ENCODE measurements at places on chromosomes 11 and 22.

DNA sequence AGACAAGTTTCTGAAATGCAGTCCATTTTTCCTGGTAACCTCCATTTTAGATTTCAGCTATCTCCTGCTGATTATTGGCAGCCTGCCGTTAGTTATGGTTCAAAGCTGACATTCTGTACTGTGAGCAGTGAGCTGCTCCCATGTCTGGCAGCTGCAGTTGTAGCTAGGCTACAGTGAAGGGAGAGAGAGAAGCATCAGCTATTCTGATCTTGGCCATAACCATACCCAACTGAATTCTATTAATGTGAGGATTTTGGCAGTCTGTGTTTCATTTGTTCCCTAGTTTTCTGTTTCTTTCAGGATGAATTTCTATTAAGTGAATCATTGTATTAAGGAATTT lies 33.4 kb downstream of the SIK2 start:
- no peak for DNase-seq

DNA sequence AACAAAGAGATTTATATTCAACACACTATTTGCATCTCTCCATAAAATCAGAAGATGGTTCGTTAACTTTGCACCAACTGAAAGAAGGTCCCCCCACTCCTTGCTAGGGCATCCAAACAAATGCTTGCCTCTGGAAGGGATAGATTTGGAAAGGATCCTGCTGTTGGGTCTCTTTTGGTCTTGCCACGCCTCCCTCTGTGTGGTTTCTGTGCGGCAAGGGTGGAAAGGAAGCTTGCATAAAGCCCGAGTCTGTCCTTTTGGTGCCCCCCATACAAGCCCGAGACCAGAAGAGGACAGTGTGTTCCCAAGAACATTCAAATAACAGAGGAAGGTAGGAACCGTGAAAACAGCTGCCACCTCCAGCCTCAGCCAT lies 15.1 kb downstream of the SCGB1A1 start:
- DNase-seq = no peak

GRCh38 chr11:18314784-18315523 lies 7.0 kb downstream of the HPS5 start:
- no peak for DNase-seq

DNA sequence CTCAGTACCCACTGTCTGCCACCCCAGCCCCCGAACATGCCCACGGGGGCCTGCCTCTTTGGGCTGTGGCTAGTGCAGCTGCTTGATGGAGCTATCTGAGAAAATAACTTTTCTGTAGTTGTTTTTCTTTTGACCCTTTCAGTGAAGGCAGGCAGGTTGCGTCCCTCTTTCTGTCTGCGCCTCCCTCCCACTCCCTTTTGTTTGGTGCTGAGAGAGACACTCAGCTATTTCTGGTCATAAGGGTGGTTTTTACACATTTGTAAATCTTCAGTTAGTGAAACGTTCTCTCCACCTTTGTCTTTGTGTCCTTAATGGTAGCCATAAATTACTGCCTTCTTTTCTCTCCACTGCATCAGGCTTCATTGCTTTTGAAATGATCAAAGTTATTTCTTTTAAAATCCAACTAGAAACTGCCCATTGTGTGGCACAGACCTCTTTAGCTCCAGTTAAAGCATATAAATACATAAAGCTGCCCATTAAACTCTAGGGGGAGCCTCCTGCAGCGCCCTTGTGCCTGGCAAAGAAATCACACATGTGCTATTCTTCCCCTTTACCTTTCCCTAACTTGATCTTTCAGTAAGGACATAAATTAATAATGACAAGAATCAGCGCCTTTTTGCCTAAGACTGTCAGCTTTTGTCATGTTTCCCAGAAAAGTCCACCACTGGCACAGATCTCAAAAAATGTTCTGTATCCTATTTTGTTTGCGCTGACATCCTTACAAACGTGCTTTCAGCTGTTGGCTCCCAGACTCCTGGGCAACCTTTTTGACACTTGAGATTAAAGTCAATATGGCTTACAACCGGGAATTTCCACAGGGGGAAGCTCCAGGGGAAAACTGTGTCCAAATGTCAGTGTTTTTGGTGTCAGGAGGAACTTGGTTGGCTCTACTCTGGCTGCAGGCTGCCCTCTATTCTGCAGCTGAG lies 1.7 kb upstream of the SCUBE2 start:
- no peak for DNase-seq

DNA sequence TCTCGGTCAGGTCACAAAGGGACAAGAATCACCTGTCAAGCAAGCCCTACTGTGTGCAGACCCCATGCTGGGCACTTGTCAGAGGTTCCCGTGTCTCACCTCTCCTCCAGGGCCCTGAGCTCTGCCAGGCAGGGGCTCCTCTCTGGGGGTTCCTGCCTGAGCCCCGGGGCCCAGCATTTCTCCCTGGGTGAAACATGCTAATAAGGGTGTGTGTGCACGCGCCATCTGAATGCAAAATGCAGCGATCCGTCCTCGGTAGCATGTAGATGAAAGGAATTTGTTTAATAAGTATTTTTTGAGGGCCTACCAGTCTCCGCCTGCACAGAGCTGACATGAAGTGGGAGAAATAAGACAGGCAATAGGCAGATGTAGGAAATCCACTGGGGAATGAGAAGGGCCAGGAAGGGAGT lies 5.8 kb downstream of the ELFN2 start:
- DNase-seq = no peak

DNA sequence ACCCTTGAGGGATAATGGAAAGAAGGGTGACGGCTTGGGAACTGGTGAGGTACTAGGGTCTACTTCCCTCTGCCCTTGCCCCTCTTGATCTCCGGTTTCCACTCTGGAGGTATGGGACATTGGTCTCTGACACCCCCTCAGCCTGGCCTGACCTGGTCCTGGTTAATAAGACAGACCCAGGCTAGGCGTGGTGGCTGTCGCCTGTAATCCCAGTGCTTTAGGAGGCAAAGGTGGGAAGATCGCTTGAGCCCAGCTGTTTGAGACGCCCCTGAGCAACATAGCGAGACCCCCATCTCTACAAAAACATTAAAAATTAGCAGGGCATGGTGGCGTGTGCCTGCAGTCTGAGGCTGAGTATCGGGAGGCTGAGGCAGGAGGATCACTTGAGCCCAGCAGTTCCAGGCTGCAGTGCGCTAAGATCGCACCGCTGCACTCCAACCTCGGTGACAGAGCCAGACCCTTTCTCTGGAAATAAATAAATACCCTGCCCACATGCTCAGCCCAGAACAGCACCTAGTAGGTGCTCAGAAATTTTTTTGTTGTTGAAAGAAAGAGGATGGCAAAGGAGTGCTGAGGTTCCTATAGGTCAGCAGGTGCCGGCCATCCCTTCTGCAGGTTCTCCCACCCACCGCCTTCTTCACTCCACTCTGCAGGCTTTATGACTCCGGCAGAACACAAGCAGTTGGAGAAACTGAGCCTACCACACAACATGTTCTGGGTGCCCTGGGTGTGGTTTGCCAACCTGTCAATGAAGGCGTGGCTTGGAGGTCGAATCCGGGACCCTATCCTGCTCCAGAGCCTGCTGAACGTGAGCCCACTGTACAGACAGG lies 6.3 kb downstream of the BEST1 start:
- DNase-seq = no peak

- no peak for DNase-seq
These were observed 6.4 kb downstream of the BATF2 start for GRCh38 chr11:64990222-64990923.

GRCh38 chr11:103699216-103699615 lies 337.2 kb upstream of the DDI1 start:
- DNase-seq = no peak

DNA sequence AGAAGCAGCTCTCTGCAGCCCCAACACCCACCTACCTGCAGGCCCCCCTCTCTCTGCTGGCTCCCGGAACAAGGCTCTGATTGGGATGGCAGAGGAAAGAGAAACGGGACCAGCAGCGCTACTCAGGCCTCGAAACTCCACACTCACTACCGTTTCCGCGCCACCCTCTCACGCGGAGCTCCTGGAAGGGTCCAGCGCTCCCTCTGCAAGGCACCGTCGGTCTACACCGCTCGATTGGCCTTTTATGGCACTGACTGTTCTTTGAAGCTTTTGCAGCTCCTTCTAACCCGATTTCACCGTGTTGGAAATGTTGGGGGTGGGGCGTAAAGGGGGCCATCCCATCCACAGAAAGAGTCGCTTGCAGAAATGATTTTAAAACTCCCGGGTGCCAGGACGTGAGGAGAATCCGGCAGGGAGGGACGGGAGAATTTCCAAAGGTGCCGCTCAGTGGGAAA lies 323 bp upstream of the PANX1 start:
- DNase-seq = no peak

DNA sequence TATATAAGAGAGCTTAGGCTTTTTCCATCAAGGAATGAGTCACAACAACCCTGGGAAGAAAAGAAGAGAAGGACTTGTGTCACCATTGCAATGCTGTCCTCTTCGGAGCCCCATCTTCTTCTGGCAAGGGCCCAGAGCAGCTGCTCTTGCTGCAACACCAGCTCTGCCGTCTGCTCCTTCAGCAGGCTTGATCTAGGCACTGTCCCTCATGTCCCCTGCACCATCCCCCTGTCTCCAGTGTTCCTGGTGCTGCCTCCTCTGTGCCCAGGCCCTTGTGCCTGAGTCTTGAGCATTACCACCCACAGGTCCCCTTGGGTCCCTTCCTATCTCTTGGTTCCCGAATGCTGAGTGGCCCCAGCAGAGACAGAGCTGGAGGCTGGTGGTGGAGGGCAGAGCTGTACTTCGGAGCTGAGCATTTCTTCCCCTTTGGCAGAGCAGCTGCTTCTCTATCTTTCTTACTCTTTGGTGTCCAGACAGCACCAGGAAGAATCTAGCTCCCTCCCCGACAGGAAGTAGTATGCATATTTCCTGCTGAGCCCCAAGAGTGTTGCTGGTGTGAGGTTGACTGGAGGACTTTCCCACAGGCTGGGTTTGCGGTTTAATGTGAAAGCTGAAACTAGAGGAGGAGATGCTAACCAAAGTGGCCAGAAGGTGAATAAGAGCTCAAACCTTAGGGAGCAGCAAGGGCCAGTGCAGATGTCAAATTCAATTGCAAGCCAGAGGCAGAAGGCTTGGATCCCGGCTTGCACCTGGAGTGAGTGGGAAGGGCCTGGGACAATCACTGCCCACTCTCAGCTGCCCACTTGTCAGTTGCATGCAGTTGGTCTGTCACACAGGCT lies 27.8 kb downstream of the WEE1 start:
- DNase-seq = peak; percentile 12

GRCh38 chr22:23220485-23221350 lies 40.4 kb downstream of the BCR start:
- DNase-seq = no peak

GRCh38 chr11:63564784-63565350 lies 1.7 kb upstream of the PLAAT2 start:
- DNase-seq = no peak

GRCh38 chr22:36858966-36859365 lies 1.8 kb upstream of the NCF4 start:
- no peak for DNase-seq

DNA sequence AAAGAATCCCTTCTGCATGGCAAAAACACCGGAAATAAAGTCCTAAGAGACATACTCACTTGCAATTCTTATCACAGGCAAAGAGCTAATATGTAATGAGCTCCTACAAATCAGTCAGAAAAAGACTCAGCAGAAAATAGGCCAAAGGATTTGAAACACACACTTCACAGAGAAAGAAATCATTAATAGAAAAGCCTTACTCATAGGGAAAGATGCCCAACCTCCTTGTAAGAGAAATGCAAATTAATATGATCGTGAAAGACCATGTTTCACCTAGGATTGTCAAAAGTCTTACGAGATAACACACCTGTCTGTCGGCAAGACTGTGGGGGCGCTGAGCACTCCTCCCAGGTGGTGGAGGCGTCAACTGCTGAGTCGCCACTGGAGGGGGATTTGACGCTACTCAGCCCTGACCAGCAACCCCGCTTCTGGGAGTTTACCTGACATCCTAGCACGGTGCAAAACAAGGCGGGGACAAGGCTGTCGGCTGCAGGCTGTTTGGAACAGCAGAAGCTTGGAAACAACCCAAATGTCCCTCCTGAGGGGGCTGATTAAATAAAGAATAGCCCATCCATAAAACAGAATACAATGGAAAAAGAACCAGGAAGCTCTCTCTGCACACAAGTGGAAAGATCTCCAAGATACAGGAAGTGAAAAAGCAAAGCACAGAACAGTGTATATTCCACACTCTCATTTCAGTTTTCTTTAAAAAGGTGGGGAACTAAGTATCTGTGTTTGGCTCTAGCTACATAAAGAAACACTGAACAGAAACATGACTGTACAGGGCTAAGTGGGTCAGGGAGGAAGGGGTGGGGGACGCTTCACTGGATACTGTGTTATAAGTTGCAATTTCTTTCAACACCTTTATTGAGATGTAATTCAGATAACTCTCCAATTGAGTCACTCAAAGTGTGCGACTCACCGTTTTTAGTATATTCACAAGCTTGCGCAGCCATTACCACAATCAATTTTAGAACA lies 11.5 kb downstream of the CSNK1E start:
- no peak for DNase-seq

DNA sequence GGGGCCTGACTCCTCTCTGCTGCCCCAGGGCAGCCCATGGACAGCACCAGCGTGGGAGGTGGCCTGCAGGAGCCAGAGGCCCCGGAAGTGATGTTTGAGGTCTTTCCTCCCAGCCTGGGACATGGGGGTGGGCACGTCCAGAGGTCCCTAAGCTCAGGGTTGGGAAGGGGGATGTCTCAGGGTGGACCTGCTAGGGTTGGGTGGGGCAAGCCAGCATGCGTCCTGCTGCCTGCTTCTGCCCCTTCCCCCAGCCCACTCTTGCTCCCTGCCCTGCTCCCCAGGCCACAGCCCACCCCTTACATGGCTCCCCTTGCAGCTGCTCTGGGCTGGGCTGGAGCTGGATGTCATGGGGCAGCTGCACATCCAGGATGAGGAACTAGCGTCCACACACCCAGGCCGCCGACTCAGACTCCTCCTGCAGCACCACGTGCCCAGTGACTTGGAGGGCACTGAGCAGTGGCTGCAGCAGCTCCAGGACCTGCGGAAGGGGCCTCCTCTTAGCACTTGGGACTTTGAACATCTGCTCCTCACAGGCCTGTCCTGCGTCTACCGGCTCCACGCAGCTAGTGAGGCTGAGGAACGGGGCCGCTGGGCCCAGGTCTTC lies 1.3 kb downstream of the FAM180B start:
- DNase-seq = no peak

DNA sequence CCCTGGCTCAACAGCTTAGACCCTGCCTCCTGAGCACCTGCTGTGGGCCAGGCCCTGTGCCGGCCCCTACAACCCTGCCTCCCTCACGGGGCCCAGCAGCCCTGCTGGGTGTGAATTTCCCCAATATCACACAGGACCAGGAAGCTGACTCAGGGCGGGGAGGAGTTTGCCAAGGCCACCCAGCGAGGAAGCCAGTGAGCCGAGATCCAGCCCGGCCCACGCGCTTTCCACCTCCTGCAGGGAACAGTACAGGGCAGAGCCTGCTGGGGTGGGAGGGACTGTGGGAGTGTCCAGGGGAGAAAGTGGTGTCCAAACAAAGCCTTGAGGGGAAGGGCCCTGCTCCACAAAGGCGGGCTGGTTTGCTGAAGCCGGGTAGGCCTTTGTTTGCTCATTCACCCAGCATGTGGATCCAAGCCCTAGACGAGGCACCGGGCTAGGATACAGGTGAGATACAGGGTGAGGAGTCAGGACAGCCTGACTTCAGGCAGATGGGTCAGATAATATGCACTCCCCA lies 26.8 kb downstream of the RPL3 start:
- no peak for DNase-seq
